ENCODE measurements at places on chromosomes 11 and 22.

DNA sequence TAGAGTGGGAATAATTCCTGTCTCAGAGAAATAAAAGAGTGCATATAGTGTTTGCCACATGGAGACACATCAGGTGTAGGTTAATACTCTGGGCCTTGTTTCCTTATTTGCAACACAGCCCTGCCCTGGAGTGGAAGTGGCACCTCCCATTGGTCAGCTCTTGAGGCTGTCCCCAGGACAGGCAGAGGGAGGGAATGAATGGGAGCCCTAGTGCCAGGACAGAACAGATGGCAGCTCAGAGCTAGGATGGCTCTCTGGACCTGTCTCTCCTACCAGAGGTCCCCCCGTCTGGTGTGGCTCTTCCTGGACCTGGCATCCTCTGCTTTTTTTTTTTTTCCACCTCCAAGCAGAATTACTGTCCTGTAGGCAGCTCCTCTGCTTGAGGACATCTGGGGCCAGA, 35.6 kb downstream of the LIMK2 start:
- no peak for DNase-seq

GRCh38 chr11:2089536-2090165, 49.5 kb downstream of the IGF2 start:
- peak; percentile 61 for DNase-seq

- no peak for DNase-seq
Measured at GRCh38 chr11:14583252-14584034, 60.2 kb upstream of the PDE3B start.

DNA sequence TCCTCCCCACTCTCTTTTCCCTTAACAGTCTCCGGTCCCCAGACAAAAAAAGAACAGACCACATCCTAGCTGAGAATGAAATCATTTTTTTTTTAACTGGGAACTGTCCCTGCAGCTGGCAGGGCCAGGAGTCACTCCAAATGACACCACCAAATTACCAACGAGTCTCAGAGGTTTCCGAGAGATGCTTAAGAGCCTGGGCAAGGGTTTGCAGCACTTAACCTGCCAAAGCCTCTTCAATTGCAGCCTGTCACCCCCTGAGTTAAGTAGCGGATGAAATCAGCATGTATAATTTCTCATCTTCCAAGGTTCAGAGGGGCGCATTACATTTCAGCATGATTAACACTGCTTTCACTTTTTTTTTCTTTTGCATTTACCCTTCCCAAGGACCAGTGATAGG, 71.8 kb downstream of the TENM4 start:
- no peak for DNase-seq

DNA sequence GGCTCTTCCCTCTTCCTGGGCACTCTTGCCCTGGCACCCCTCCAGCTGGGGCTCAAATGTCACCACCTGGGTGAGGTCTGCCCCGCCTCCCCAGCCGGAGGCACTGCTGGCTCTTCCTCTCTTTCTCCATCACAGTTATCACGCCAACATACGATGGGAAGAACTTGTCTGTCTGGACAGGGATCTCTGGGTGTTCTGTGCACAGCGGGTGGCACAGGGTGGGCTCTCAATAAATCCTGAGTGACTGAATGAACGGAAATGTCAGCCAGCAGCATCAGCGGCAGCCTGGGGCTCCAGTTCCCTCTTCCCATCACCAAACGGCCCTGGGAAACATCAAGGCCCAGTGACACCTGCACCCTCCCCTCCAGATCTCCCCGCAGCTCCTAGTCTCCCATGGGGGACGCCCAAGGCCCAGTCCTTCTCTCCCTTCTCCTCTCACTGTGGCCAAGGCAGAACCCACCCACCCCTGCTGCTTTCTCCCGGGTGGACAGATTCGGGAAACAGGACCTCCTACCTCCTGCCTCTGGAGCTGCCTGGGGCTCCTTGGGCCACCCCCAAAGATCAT, 440 bp upstream of the SLC25A45 start:
- DNase-seq, result no peak

GRCh38 chr11:115255006-115255762, 249.0 kb downstream of the CADM1 start:
- DNase-seq, result no peak

DNA sequence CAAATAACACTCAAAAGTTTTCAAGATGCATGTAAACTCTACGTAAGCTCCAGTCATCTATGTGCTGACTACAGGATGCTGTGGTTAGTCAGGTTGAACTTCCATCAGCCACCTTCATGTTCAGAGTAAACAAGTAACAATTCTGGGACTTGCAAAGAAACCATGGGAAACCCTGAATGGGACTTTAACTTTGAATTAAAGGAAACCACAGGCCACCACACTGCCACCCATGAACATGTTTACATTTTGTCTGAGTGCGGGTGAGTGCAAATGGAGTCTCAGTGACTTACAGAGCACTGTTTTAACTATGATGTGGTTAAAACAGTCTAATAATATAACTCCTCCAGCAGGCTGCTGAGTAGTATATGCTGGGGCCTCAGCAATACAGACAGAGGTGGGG, 12.9 kb upstream of the SYTL2 start:
- DNase-seq, result no peak

DNA sequence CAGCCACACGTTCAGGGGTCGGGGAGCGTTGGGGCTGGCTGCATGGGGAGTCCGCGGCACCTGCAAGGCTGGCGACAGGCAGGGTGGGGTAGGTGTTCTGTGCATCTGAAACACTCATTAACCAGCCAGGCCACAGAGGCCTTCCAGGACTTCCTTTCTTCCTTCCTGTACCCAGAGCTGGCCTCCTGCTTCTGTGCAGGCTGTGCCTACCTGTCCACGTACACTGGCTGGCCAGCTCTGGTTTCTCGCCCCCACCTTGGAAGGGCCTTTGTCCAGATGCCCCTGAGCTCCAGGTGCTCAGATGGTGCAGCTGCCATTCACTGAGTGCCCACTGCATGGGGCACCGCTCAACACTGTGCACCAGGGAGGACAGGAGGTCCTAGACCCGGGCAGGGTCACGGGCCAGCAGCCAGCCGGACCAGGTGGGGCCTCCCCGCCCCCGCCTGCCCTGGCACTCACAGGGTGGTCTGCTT, 15.9 kb downstream of the TTLL12 start:
- no peak for DNase-seq

DNA sequence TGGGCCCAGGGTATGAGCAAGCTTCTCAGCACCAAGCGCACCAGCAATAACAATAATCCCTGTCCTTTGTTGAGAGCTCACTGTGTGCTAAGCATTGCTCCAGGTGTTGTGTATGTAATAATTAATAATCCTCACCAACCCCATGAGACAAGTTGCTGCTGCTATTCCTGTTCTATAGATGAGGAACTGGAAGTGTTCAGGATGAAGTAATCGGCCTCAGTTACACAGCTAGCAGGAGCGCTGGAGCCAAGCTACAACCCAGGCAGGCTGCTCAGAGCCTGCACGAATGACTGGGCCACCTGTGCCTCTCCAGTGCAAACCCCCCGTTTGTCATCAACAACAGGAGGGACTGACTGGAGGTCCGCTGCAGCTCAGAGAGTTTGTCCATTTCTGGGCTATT, 35.2 kb upstream of the CECR2 start:
- DNase-seq, result no peak

DNA sequence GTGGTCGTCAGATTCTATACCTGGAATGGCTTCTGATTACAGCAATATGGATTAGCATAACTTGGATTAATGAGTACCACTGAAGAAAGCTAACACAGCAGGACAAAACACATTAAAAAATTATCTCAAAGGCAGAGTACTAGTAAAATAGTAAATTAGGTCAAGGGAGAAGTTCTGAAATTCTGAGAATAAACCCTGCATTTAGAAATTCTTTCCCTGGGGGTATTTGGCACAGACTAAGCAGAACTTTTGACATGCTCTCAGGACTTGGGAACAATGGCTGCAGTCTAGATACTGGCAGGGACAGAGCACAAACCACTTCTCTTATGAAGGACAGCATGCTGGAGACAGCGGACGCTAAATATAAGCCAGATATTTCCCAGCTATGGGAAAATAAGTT, 85.6 kb upstream of the GRIA4 start:
- no peak for DNase-seq

DNA sequence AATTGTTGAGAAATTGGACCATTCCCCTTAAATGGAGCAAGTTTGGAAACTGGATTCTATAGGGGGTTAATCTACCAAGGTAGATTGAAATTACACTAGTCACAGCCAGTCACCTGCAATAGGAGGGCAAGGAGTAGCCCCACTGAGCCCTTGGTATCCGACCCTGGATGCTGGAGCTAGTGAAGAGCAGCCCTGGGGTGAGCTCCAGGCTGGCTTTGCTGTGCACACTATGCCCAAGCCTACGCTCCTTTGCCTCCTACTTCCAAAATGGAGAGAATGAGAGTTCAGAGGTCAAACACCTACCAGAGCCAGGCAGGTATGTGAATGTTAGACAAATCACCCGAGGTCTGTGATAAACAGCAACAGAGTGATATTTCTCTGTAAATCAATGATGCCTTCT, 23.7 kb downstream of the SNU13 start:
- no peak for DNase-seq

- DNase-seq, result no peak
Measured at GRCh38 chr22:36787204-36787988, 11.5 kb upstream of the IFT27 start.

GRCh38 chr11:29009426-29009825, 901.2 kb downstream of the METTL15 start:
- no peak for DNase-seq

DNA sequence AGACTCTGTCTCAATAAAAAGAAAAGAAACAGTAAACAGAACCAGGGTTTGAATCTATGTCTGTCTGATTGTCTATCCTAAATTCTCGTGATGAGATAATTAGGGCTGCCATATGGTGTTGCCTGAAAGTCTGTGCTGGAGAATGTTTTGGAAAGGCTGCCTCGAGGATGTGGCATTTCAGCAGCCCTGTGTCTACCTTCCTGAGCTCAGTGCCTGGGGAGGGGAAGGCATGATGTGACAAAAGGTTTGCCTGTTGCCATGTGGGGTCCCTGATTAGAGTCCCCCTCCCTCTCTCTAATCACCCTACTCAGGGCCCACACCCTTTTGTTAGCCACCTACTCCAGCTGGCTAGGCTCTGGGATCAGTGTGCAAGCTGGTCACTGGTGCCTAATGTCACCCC, 15.2 kb downstream of the CD82 start:
- no peak for DNase-seq

DNA sequence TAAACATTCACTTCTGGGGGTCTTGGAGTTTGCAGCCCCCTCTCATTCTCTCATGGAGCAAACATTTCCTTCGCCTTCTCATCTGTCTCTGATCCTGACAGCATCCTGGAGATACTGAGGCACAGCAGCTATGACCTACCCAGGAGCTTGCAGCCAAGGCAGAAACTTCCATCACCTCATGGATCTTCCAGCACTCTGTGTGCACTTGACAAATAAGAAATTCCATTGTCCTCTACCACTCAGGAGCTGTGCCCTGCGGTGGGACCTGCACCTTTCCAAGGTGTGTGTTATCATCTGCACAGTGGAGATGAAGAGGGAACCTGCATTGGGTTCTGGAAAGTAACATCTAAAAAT, 49.1 kb downstream of the GGTLC2 start:
- DNase-seq, result no peak

DNA sequence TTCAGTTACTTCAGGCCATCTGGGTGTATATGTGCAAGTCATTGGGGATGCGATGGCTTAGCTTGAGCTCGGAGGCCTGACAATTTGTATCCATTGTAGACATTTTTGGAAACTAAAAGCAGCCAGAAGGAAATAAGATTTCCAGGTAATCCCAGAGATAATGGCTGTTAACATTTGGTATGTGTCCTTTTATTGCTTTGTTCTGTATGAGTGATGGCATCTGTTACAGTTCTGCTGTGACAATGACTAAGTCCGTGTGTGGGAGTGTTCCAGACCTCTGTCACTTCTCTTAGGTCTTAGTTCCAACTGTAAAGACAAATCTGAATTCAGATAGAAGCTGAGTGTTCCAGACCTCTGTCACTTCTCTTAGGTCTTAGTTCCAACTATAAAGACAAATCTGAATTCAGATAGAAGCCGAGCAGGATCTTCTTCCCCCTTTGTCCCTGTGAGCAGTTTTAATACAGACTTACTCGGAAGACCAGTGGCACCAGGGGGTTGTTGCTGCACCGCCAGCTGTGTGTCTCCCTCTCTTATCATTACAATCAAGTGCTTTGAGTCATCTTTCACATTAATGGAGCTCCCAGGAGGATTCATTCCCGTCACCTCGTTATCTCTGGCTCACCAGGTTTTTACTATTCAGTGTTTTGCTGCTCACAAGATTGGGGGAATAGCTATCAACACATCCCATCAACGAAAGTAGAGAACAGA, 190.9 kb upstream of the SORL1-AS1 start:
- DNase-seq, result no peak

DNA sequence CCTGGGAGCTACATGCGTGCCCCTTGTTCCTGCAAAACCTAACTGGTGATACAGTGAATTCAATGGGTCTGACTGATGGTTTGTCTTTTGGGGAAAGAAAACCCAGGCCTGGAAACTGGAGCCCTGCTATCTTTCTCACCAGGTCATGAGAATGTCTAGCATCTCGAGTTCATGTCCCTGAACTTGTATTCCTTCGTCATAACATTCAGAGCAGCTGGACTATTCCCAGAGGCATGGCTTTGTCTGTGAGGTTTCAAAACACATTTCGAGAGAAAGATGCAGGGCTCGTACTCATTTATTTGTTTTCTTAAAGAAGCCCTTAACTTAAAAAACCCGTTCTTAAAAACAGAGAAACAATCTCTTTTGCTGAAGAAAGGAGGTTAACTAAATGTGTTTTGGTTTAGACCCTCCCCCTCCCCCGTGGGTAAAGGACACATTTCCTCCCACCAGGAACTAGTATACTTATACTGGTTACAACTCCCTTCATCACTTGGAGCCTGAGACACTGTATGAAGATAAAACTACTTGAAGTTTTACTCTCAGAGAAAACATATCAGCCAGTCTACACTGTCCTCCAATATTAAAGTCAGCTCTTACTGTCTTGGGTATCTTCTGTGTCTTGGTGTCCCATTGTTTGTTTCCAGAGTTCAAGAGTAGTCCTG, 43.2 kb downstream of the ME3 start:
- no peak for DNase-seq

DNA sequence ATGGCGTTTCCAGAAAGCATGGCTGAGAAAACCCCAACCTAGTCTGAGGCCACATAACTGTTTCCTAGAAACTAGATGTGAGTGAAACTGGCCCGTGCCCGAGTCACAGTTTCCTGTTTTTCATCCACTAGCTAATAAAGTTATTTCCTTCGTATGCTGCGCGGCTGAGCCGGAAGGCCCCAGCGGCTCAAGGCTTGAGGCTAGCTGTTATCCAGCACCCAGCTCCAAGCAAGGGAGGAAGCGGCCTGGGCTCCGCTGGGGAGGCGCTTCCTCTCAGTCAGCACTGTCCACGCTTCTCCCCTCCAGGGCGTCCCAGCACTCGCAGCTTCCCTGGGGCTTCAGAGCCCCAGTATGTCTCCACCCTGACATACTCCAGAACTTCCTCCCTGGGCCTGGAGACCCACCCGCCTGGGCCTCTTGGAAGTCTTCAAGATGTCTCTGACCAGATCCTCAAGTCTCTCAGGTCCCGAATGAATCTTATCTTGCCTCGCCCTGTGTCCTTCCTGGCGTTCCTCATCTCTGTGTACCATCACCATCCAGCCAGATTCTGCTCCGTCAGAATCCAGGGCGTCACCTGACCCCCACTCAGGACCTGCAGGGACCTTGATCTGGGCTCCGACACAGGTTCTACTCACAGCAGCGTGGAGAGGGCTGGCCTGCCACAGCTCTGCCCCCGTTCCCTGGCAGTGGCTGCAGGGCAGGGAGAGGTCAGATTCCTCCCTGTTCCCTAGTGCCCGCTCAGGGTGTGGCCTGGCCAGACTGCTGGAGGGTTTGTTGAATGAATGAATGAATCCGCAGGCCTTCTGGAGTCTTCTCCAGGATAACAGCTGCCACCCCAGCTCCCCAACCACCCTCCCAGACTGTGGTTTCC, 81.9 kb downstream of the LRRC32 start:
- no peak for DNase-seq
